ENCODE measurements at places on chromosomes 6 and 20.

DNA sequence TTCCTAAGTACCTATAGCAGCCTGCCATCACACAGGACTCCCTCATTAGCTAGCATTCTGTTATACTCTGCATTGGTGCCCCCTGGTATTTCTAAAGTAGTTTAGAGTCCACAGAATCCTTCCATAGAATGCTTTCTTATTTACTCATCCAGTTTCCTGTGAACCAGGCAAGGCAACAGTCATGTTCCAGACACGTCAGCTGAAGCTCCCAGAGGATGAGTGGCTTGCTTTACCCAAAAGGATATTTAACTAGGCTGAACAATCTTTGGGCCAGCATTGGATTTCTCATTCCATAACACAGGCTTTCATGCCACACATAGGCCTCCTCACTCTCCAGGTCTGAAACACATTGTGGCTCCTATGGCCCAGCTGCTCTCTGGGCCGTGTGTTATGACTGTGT, 203.8 kb upstream of the MAP3K7 start:
- DNase-seq, result no peak

DNA sequence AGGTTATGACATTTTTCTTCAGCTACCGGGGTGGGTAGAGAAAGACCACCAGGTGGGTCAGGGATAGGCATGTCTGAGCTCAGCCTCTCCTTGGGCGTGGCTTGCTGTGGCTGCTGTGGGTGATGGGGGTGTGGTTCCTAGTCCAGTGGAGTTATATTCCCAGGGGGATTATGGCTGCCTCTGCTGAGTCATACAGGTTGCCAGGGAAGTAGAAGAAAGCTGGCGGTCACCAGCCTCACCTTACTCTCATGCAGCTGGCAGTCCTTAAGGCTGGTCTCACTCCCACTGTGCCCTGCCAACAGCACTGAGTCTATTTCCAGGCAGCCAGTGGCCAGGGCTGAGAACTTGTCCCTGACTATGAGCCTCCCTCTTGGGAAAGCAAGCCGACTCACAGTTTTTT, 130.0 kb downstream of the SCP2D1 start:
- no peak for DNase-seq

- no peak for DNase-seq
These were observed 60.6 kb upstream of the ASIP start for GRCh38 chr20:34180460-34181120.

GRCh38 chr6:118168421-118168820, 261.4 kb downstream of the SLC35F1 start:
- DNase-seq, result no peak

GRCh38 chr6:108437821-108438220, 122.9 kb upstream of the FOXO3 start:
- DNase-seq, result no peak

DNA sequence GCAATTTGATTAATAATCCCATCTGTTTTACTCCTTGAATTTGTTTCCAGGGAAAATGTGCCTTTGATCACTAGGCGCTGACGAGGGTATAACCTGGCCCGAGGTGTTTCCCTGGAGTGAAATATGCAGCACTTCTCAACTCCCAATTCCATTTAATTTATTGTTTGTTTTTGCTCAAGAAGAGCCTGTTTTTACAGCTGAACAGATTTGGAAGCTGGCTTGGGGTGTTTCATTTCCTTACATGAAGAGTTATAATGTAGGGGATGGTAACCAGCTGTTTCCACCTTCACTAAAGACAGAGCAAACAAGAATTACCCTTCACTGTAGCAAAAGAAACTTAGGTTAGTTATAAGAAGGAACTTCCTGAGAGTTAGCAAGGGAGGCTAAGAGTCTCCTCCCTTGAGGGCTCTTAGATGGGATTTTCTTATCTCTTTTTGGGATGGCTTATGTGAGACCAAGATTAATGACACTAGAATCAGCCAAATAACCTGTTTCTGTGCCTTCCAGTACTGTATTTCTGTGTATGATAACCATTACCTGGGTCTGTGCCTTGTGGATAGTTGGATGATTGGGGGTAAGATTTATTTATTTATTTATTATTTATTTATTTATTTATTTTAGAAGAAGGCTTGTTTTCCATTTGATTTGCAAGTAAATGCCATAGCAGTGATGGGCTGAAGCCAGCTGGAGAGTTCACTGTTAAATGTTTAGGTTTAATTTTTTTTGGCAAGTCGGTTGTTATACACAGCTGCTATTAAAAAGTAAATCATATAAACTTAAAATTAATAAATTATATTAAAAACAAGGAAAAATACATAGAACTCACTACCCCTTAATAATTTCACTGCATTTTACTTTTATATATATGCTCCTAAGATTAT, 162.2 kb upstream of the BMP2 start:
- DNase-seq, result no peak

GRCh38 chr20:20261159-20261558, 106.7 kb upstream of the INSM1 start:
- DNase-seq, result no peak

GRCh38 chr6:166629628-166630027, 2.6 kb upstream of the RPS6KA2 start:
- DNase-seq, result no peak

DNA sequence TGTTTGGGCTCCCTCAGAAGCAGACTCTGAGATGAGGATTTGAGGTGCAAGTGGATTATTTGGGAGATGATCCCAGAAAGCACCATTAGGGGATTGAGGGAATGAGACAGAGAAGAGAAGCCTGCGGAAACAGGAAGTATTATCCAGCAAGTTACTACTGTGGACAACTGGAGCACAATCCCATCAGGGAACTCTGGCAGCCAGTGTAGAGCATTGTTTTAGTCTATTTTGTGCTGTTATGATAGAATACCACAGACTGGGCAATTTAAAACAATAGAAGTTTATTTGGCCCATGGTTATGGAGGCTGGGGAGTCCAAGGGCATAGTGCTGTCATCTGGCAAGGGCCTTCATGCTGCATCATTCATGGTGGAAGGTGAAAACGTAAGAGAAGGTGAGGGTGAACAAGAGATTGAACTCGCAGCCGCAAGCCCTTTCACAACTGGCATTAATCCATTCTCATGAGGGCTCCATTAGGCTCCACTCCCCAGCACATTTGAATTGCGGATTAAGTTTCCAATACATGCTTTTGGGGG, 43.5 kb upstream of the SLC9A8 start:
- no peak for DNase-seq

DNA sequence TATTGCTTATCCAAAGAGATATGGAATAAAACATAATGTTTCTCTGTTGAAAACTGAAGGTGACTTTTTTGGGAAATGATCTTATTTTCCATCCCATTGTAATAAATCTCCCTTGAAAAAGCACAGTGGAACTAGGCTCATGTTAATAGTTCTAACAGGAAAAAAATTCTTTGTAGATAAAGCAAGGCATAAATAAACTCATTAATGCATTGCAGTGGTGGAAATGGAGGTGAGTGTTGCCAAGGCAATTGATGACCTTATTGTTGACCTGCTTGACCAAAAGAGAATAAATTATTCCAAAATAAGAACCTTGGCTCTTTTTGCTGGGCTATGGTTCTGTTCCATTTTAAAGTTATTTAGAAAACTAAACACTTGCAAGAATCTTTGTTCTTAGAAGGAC, 55.2 kb downstream of the TRMT11 start:
- DNase-seq, result no peak

GRCh38 chr6:23145781-23146180, 576.4 kb downstream of the HDGFL1 start:
- no peak for DNase-seq

DNA sequence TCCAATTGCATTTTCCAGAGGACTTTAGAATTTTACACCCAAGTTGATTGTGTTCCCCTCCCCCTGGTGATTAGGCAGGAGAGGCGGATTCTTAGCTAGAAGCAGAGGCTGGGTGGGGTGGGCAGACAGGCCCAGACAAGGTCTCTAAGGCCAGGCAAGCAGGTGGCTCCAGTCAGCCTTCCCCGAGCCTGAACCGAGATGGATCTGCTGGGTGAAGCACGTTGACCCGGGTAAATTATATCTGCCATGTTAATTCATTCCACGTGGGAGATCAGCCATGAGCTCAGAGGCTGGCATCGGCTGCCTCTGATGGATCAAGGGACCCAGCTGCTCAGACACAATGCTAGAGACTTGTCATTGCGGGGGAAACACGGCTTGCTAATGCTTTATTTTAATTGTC, 159.5 kb upstream of the MAFB start:
- DNase-seq, result no peak

GRCh38 chr6:133191323-133191722, 49.8 kb upstream of the EYA4 start:
- no peak for DNase-seq

GRCh38 chr6:13478525-13478966, 8.9 kb downstream of the GFOD1 start:
- DNase-seq, result no peak

DNA sequence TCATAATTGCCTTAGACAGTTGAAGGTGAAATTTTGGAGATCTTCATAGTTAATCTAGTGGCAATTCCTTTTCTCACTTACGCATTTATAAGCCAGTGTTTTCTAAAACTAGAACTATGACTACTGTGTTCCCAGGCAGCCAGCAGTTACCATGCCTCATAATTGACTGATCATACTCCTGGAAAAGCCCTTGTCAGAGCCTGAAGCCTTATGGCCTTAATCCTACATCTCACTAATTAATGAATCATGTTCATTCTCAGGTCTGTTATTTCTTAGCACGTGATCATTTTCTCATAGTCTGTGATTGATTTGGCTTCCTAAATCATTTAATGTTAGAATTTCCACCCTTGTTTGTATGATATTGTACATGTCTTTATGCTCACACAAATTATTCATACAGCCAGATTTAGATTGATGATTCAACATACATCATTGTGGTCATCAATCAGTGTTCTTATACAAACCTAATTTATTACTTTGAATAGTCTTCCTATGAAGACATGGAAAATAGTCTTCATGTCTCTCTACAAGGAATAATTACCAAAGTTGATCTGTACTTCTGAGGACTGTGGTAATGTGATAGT, 132.6 kb upstream of the ASCC3 start:
- DNase-seq, result no peak

DNA sequence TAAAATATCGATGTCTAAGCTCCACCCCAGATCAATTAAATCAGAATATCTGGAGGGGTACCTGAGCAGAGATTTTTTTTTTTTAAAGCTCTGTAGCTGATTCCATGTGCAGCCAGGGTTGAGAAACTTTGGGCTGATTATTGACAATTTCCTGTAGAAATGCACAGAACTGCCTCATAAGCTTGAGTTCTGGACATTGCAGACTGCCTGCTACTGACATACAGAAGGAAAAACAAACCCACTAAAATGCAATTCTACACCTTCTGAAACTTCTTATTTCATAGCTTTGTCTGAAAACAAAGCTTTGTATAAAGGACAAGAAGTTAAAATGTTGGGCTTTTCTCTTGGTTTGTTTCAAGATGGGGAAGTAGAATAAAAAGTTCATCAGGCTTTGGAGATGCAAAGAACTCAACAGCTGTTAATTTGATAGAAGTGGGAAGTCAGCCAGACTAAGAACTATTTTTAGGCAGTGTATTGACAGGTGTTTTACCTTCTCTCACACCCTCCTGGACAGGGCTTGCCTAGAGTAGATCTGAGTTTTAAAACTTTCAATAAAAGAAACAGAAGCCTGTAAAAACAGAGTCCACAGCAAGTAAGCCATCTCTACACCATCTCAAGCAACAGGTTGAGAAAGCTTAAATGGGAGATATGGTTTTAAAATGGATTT, 147.7 kb downstream of the KCNQ5 start:
- no peak for DNase-seq

DNA sequence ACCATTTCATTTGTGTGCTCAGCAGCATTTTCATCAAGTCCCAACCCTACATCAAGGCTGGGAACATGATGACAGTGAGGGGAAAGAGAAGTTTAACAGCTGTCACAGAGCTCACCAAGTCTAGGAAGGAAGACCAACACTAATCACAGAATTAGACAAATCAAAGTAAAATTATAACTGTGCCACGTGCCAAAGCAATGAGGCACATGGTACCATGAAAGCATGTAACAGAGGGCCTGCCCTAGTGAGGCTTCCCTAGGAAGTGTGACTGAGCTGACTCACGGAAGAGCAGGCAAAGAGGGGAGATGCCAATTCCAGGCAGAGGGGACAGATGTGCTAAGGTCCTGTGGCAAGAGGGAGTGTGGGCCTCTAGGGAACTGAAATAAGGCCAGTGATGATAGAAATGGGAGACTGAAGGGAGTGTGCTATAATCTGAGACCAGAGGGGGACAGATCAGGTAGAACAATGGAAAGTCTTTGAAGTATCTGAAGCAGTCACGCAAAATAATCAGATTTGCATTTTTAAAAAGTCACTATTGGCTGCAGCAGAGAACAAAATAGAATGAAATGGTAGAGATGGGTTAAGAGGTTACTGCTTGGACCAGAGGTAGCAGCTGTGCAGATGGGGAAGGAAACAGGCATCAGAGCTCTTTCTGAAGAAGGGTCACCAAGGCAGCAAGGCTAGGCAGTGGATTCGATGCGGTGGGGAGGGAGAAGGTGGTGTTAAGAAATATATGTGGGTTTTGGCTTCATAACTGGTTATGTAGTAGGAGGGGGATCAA, 86.8 kb downstream of the GPR6 start:
- DNase-seq, result no peak

DNA sequence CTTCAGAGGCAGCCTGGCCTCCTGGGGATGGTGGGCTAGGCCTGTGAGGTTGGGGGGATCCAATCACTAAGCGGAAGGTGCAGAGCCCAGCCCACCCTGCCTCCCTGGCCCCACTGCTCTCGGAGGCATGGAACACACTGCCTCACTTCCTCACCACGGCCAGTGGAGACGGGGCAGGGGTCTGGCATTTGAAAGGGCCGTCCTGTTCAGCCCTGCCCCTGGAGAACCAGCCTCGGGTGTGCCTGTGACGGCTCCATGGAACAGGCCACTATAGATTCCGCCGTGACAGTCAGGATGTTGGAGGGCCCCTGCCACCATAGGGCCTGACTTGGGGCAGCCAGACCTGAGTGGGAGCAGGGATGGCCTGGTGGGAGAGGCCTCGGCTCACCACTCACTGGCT, 110.2 kb downstream of the DACT2 start:
- DNase-seq, result no peak

DNA sequence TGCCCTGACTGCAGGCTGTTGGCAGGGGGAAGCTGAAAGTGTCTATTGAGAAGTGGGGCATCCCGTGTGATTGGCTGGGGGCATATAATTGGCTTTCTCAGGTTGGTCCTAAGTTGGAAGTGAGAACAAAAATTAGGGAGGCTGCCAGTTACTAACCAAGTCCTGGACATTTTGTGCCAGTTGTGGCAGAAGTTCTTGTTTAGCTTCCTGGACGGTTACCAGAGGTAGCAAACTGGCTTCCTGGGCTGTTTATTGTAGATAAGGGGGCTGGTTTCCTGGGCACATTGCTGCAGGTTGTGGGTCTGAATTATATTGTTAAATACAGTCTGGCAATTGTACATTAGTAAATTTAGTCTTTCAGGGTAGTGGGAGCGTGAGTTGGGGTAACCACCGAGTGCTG, 50.6 kb upstream of the SLC2A12 start:
- DNase-seq, result no peak

GRCh38 chr20:20184706-20185105, 132.4 kb downstream of the CFAP61 start:
- DNase-seq, result no peak

GRCh38 chr6:36177166-36177565, 19.4 kb upstream of the BRPF3 start:
- no peak for DNase-seq

All from hematopoietic multipotent progenitor cell treated with erythropoietin and hydrocortisone succinate and interleukin-3 and kit ligand, for 17 days (in vitro differentiated cells).